ENCODE measurements at places on chromosomes 1 and 21.

GRCh38 chr1:63798284-63798683 lies 24.5 kb downstream of the ROR1 start:
- DNase-seq = no peak

GRCh38 chr1:157781048-157781447 lies 4.1 kb upstream of the FCRL2 start:
- peak; percentile 83 for DNase-seq

- peak; percentile 58 for DNase-seq
Observed at GRCh38 chr1:200558866-200559459, 61.6 kb downstream of the KIF14 start.

DNA sequence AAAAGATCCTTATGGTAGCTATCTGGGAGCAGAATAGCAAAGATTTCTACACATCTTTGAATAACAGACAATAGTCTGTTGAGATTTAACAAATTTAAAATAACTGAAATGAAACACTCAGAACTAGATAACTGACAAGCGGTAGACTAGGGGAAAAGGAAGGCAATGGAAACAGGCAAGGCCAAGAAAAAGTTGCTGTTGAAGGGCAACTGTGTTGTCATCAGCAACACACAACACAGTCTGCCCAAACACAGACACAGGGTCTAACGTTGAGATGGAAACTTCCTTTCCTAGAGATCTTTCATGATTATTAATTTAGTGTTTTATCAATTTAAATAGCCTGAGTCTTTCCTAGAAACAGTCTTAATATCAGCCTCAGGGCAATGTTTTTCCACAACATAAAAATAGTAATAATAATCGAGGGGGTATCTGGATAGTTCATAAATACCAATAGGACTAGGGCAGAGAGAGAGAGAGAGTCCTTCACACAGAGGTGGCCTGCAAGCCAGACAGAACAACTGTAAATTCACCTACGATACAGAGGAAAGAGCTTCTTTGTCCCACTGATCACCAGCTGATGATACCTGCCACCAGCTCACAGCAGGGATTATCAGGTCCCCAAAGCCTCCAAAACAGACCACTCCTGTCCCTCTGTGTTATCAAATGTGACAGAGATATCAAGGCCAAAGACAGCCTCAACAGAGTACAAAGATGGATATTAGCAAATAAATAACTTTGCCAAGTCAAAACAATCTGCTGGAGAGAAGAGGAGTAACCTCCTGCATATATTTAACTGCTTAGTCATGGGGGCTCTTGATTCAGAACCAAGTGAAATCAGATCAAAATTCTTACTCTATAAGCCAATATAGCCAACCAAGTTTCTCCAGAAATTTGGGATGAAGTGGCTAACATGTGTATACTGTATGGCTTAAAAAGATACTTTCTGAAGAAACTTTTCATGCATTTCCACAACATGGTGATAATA lies 245.3 kb downstream of the SLC45A1 start:
- DNase-seq = no peak

GRCh38 chr1:118931876-118932275 lies 56.3 kb downstream of the TBX15 start:
- DNase-seq = no peak

DNA sequence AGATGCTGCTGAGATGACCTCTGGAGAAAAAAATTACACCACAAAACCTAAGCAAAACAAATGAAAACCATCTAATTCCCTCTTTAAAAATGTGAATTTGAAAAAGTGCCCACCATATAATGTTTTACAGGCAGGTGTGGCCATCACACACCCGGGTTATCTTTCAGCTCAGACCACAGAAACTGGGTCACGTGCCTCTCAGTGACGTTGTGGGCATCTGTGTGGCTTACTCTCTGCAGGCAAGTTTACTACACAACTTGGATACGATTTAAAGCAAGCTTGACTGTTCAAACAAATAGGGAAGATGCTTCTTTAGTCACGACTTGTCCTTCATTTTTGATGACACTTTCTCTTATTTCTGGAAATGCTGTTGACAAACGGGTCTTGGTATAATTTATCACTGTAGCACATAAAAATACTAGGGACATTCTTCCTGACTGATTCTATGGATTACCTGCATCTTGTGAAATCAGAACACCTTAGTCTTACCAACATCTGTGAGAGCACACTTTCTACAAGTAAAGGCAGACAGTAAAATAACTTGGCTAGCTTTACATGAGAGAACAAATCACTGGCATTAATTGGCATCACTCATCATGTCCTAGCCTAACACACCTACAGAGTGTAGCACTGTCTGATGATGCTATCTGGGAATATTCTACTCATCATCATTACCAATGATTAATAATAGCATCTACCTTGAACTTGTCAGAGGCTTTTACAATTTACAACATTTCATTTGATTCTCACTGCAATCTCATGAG lies 89.3 kb upstream of the EDEM3 start:
- DNase-seq = peak; percentile 85

DNA sequence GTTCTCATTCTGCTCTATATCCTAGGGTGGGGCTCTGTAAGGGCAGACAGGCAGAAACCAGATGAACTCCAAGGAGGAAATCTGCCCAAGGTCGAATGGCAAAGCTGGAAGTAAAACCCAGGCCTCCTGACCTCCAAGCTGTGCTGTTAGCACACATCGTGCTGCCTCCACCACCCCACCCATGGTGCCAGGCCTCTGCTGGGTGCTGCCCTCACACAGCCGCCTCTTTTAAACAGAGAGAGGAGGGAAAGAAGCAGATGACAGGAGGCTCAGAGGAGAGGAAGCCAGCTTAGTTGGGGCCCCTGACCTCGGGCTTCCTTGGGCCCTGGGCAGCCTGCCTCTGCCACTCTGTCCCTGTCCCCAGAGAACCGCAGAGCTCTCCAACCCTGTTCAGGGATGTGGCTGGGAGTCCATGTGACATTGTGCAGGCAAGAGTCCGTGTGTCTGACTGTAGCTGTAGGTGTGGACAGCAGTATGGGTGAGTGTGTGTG lies 1.1 kb downstream of the SYNC start:
- DNase-seq = no peak

DNA sequence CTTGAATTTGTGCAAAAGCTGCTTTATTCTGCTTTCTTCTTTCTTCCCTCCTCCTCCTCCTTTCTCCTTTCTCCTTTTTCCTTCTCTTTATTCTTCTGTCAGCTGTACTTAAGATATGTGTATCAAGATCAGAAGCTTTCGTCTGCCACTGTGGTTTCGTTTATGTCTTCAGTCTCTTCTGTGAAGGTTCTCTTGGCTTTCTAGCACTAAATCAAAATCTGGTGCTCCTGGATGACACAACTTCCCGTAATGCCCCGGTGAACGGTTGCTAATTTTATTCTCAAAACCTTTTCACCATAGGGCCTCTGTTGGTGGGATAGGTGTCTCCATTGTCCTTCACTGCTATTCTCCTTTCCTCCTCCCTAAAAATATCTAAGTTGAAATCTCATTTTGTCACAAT lies 5.0 kb downstream of the ATF6 start:
- no peak for DNase-seq

DNA sequence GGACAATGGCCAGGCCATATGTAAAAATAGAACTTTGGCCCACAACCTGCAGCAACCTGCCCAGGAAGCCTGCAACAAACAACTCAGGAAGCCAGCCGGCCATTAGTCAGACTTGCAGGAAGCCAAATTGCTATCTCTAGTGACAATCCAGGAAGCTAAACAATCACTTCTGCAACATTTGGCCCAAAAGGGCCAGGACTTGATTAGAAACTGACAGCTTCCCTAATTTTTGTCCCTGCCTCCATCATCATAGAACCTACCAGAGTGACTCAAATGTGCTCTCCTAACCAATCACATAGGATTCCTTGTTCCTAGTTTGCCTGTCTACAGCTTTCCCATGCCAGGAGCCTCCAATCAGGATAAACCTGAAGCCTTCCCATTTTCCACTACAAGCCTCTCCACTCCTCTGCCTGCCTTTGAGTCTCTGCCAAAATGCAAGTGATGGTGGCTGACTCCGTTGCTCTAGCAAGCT lies 639.3 kb downstream of the PTPRU start:
- no peak for DNase-seq
